ENCODE measurements at places on chromosomes 3 and 15. TPM values are rescaled to one million over a fixed set of nuclear protein-coding genes. Genes with fewer than 3 reads are reported as not detected.

LAMB2 gene
- 803 TPM for total RNA-seq

DNA sequence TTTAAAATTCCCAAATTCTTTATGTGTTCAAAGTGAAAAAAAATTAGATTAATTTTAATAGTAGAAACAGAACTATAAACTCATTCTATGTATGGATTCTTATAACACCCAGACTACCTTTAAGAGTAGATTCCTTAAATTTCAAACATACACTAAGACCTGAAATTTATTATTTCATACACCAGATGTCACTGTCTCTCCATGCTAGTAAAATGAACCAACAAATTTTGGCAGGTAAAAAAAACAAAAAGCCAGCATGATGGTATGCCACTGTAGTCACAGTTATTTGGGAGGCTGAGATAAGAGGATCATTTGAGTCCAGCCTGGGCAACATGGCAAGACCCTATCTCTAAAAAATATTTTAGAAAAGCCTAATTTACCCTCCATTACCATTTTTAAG, 461.3 kb upstream of the NAALADL2 start:
- no peaks in the 10 kb centered on the region for H3K27me3 ChIP-seq
- H3K27ac ChIP-seq: no peak overlapping the region
- H3K36me3 ChIP-seq: no peaks in the 10 kb centered on the region

- no peak for DNase-seq
- no peaks in the 10 kb centered on the region for H3K36me3 ChIP-seq
- no peak overlapping the region for H3K27ac ChIP-seq
- no peaks in the 10 kb centered on the region for H3K27me3 ChIP-seq
- peaks cover 41% of the 10 kb centered on the region for H3K4me1 ChIP-seq
These were observed 2.2 kb upstream of the CALML4 start for GRCh38 chr15:68207176-68207935.

GRCh38 chr3:67357610-67358458, 296.6 kb downstream of the SUCLG2 start:
- H3K27me3 ChIP-seq: no peaks in the 10 kb centered on the region
- no peak for DNase-seq
- no peaks in the 10 kb centered on the region for H3K36me3 ChIP-seq
- H3K27ac ChIP-seq: no peak overlapping the region
- H3K4me1 ChIP-seq: no peaks in the 10 kb centered on the region

GRCh38 chr3:39812537-39812936, 3.1 kb downstream of the MYRIP start:
- no peak for DNase-seq
- H3K27me3 ChIP-seq: peaks cover 48% of the 10 kb centered on the region
- no peaks in the 10 kb centered on the region for H3K36me3 ChIP-seq
- H3K4me3 ChIP-seq: no peak overlapping the region
- H3K4me1 ChIP-seq: peaks cover 20% of the 10 kb centered on the region
- no peak overlapping the region for H3K27ac ChIP-seq
